ENCODE measurements at places on chromosomes 1 and 21. TPM values are rescaled to one million over a fixed set of nuclear protein-coding genes. Genes with fewer than 3 reads are reported as not detected.

DNA sequence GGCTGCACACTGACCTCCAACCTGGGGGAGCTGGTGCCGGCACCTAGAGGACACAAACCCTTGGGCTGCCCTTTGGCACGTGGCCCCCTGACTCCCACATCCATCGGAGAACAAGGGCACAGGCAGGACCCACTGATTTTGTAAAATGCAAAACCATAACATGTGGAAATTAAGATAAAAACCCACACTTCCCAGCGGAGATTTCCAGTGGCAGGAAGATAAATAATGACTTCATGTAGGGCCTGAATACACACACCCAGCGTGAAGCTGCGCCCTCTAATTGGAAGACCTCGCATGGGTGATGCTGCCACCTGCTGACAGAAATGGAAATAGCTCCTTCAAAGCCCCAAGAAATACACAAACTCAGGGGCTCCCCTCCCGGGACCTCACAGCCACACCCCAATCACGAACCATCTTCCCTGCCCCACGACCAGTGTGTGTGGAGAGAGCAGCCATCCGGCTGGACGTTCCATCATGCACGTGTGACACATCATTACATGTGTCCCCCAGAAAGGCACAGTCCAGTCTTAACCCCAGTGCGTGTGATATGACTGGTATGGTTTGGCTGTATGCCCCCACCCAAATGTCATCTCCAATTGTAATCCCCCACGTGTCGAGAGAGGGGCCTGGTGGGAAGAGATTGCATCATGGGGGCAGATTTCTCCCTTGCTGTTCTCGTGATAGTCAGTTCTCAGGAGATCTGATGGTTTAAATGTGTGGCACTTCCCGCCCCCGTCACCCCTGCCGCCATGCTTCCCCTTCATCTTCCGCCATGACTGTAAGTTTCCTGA, 5.7 kb upstream of the TPRG1L start:
- peaks cover 27% of the 10 kb centered on the region for H3K4me1 ChIP-seq
- H3K36me3 ChIP-seq, result no peaks in the 10 kb centered on the region
- no peaks in the 10 kb centered on the region for H3K27me3 ChIP-seq
- H3K4me3 ChIP-seq, result no peak overlapping the region
- peak; percentile 78 for DNase-seq
- H3K27ac ChIP-seq, result no peak overlapping the region

GOLT1A gene
- 0.41 TPM for polyA plus RNA-seq

DNA sequence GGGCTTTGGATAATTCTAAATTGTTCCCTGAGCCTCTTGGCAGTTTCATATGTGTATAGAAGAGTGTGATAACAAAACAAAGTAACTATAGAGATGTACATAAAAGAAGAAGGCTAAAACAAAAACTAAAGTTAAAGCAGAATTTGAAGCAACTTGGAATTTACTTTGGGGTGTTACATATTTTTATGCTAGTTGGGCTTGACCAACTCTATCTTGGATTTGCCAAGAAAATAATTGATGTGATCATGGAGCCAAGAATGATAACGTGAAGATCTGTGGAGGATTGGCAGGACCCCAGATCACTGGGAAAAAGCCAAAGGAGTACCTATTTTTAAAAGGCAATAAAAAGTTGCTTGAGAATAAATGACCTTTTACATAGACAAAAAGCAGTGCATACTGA, 206.9 kb downstream of the LMO4 start:
- H3K4me1 ChIP-seq, result no peaks in the 10 kb centered on the region
- no peaks in the 10 kb centered on the region for H3K36me3 ChIP-seq
- DNase-seq, result no peak
- no peak overlapping the region for H3K27ac ChIP-seq
- no peak overlapping the region for H3K4me3 ChIP-seq

CLIC6 gene
- polyA plus RNA-seq, result 0.09 TPM

RAP1A gene
- polyA plus RNA-seq, result 85.7 TPM

- no peaks in the 10 kb centered on the region for H3K4me1 ChIP-seq
- no peak for DNase-seq
- no peak overlapping the region for H3K4me3 ChIP-seq
- no peaks in the 10 kb centered on the region for H3K27me3 ChIP-seq
These were observed 135.8 kb upstream of the B3GALT2 start for GRCh38 chr1:193322211-193322610.

DNA sequence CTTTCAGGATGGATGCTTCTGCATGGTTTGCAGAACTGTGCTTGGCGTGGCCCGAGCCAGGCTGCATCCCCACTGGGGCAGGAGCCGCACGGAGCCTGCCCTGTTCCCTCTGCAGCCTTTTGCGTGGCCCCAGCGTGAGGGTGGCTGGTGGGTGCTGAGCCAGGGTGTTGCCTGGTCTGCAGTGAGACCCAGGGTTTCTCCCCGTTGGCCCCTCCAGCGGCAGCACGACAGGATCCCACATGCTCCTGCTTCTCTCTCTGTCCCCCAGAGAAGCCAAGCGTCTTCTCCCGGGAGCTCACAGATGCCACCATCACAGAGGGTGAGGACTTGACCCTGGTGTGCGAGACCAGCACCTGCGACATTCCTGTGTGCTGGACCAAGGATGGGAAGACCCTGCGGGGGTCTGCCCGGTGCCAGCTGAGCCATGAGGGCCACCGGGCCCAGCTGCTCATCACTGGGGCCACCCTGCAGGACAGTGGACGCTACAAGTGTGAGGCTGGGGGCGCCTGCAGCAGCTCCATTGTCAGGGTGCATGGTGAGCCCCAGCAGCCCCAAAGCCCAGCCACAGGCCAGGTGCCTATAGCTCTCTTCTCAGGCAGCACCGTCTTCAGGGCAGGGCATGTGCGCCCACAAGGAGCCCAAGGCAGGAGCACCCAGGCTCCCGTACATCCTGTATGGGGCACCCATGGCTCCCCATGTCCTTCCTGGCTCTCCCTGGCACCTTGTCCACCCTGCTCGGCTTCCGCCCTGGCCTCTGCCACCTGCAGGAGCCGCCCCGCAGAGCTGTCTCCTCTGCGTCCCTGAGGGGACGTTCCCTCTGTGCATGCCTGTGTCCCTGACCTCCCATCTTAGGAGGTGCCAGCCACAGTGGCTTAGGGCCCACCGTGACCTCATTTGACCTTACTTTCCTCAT, 78.9 kb downstream of the OBSCN start:
- no peak overlapping the region for H3K4me3 ChIP-seq
- DNase-seq, result no peak
- no peaks in the 10 kb centered on the region for H3K4me1 ChIP-seq
- no peak overlapping the region for H3K27ac ChIP-seq
- peaks cover 3% of the 10 kb centered on the region for H3K36me3 ChIP-seq

DNA sequence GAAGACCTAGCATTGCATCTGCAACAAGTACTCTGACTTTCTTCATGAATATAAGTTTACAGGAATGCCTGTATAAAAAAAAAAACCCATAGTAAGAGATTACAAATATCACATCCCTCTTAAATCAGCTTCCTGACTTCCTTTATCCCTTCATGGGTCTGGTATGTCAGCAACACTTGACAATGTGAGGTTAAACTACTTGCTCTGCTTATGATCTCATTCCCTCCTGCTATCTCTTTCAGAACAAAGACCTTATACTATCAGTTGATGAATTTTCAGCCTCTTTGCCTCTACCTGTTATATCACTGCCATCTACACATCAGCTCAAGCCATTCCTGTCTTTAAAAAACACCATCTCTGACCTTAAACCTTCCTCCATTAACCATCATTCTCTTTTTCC, 130.9 kb upstream of the SAMSN1 start:
- H3K4me1 ChIP-seq, result peaks cover 34% of the 10 kb centered on the region
- no peaks in the 10 kb centered on the region for H3K27me3 ChIP-seq
- peak overlapping the region; percentile 48 for H3K27ac ChIP-seq
- H3K4me3 ChIP-seq, result peak overlapping the region; percentile 37
- no peaks in the 10 kb centered on the region for H3K36me3 ChIP-seq

DNA sequence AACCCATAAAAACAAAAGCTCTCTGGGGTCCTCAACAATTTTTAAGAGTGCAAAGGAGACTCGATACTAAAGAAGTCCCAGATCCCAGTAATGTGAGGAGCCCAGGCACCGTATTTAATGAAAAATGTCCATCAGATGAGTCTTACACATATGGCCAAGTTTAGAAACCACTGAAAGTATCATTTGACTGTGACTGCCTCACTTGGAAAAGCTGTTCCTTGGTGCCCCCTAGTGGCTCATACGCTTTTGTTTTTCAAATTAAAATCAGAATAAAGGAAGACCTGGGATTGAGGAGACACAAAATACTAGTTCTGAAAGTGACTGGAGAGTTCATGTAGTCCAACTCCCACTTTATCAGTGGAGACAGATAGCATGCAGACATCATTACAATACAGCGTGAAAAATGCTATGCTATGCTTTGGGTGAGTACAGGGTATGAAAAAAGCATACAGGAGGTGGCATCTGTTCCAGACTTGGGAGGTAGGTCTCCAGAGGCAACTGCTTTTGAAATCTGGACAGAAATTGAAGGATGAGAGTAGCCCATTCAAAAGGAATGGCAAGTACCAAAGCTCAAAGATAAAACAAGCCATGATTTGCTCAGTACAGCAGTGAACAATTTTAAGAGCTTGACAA, 33.8 kb downstream of the GDAP2 start:
- H3K4me1 ChIP-seq, result no peaks in the 10 kb centered on the region
- peaks cover 30% of the 10 kb centered on the region for H3K36me3 ChIP-seq

KRTAP12-2 gene
- not detected for polyA plus RNA-seq

DNA sequence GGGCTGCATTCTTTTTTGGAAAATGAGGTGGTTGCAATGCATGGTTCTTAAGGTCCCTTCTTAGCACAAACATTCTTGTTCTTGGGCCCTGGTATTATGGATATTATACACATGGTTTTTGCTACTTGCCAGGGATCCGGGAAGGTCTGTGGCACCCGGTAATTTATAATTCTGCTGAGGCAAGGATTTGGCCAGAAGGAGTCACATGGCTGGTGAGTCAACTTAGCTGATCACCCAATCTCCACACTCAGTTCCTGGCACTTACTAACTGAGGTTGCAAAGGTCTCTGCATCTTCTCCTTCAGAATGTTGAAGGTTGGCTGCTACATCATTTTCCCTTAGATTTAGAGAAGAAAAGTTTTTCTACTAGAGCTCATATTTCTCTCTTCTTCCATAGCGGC, 112.5 kb downstream of the ROR1 start:
- H3K4me3 ChIP-seq, result no peak overlapping the region
- H3K27me3 ChIP-seq, result no peaks in the 10 kb centered on the region
- DNase-seq, result no peak
- no peaks in the 10 kb centered on the region for H3K36me3 ChIP-seq
- no peaks in the 10 kb centered on the region for H3K4me1 ChIP-seq
- H3K27ac ChIP-seq, result no peak overlapping the region
